Endothelial cell (in vitro differentiated cells): ENCODE measurements at places on chromosomes 11 and 22. TPM values are rescaled to one million over a fixed set of nuclear protein-coding genes. Genes with fewer than 3 reads are reported as not detected.

HTR3B gene
- total RNA-seq: not detected

DNA sequence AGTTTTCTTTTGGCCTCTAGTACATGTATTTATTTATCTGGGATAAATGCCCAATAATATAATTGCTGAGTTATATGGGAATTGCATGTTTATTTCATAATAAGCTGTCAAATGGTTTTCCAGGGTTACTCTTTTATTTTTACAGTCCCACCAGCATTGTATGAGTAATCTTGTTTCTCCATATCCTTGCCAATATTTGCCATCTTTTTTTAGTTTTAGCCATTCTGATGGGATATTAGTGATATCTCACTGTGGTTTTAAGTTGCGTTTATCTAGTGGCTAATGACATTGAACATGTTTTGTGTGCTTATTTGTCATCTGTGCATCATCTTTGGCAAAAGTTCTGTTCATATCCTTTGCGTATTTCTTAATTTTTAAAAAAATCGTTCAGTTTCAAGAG, 372.8 kb upstream of the CCDC179 start:
- H3K4me1 ChIP-seq: no peaks in the 10 kb centered on the region
- no peak overlapping the region for H3K4me3 ChIP-seq
- no peaks in the 10 kb centered on the region for H3K27me3 ChIP-seq

DNA sequence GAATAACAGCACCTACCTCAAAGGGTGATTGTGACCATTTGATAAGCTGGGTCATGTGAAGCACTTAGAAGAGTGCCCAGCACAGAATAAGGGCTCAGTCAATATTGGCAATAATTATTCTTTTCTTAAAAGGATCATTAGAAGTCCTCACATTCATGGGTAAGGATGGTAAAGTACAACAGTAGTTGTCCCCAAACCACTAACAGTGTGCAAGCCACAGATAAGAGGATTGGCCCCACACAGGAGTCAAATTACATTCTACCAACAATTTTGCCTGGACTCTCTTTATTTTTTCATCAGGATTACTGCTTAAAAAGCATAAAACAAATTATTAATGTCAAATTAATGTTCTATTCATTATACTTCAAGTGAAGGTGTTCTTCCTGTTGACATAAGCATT, 271.5 kb upstream of the PDGFD start:
- no peaks in the 10 kb centered on the region for H3K36me3 ChIP-seq
- DNase-seq: no peak
- H3K27me3 ChIP-seq: no peaks in the 10 kb centered on the region
- H3K4me3 ChIP-seq: no peak overlapping the region

DNA sequence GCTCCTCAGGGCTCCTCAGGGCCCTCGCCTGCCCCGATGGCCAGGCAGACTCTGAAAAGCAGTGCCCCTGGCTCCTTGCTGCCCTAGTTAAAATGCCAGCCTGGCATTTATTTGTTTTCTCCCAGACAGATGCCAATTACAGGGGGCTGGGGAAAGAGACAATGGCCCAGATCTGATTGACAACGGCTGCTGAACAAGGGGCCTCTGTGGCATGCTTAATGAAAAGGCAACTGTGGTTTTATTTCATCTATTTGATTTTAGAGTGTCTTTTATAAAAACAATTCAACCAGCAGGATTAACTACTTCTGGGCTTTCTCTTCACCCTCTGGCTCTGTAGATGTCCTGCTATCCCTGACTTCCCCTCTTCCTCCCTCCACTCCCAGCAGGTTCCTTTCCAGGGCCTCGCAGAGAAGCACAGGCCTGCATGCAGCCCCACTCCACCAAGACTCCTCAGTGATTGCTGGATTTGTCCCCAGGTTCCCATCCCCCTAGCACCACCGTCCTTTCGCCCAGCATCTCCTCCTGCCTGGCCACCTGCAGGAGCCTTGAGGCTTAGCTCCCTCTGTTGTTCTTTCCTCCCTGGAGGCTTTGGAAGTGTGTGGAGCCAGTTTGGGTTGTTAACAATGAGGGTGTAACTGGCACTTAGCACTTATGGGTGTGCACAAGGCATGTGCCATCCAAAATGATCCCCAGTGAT, 171.1 kb downstream of the TENM4 start:
- DNase-seq: no peak
- peaks cover 4% of the 10 kb centered on the region for H3K27me3 ChIP-seq
- no peak overlapping the region for H3K27ac ChIP-seq
- H3K4me3 ChIP-seq: no peak overlapping the region
- no peaks in the 10 kb centered on the region for H3K36me3 ChIP-seq
- no peaks in the 10 kb centered on the region for H3K4me1 ChIP-seq

DNA sequence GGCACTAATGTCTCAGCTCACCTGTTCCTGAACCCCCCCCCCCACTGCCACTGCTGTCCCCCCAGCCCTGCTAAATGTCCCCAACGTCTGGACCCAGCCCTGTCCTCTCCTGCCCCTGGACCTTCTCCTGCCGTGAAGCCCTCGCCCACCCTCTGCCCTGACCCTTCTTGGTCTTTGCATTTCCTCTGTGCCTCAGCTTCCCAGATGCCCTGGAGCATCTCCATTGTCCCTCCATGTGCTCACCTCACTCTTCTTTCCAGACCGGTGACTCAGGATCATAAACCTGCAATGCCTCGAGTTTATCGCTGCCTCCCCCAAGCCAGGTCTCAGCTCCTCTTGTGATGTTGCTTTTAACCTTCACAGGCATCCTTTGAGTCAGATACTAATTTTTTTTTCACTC, 416.4 kb downstream of the BRD1 start:
- H3K27ac ChIP-seq: no peak overlapping the region
- H3K4me3 ChIP-seq: no peak overlapping the region
- peaks cover 3% of the 10 kb centered on the region for H3K27me3 ChIP-seq
- DNase-seq: no peak
- no peaks in the 10 kb centered on the region for H3K36me3 ChIP-seq

PES1 gene
- total RNA-seq: 84.0 TPM

- H3K27ac ChIP-seq: peak overlapping the region; percentile 53
- peak overlapping the region; percentile 85 for H3K4me3 ChIP-seq
- no peak for DNase-seq
- peaks cover 4% of the 10 kb centered on the region for H3K36me3 ChIP-seq
Measured at GRCh38 chr11:66727282-66728037, 1.6 kb downstream of the SPTBN2 start.

MYRF gene
- total RNA-seq: 1.5 TPM

DNA sequence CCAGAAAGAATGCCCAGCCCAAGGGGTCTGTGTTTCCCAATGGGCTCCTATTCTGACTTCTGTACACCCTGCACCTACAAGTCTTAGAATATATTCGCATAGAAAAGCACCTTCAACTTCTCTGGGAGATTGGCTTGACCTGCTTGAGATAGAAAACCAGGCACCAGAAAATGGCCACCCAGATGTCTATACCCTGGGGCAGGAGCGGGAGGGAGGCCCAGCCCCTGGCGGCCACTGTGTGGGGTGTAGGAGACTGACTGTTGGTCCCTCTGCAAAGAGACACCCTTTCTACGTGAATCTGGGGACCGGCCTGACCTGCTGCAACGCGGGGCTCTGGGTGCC, 8.5 kb downstream of the DENND6B start:
- no peaks in the 10 kb centered on the region for H3K36me3 ChIP-seq
- DNase-seq: no peak
- H3K4me3 ChIP-seq: no peak overlapping the region
- no peaks in the 10 kb centered on the region for H3K4me1 ChIP-seq
- H3K27me3 ChIP-seq: no peaks in the 10 kb centered on the region
- no peak overlapping the region for H3K27ac ChIP-seq

DNA sequence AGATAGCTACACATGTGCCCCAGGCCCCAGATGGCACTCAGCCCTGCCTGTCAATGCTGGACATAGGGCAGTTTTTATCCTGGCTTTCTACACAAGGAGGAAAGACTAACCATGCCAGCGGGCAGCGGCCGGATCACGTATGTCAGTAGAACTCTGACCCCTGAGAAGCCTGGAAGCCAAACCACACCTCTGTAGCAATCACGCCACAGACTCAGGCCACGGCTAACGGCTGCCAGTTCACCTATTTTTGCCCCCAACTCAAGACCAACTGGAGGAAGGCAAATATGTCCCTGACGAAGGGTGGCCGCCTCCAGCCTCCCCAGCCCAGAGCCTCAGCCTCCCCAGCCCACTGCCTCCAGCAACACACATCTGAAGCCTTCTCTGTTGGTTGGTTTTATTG, 7.2 kb upstream of the CD81 start:
- H3K36me3 ChIP-seq: peaks cover 1% of the 10 kb centered on the region
- DNase-seq: no peak
- H3K4me1 ChIP-seq: no peaks in the 10 kb centered on the region
- H3K27me3 ChIP-seq: peaks cover 3% of the 10 kb centered on the region
- no peak overlapping the region for H3K4me3 ChIP-seq
- no peak overlapping the region for H3K27ac ChIP-seq

YWHAH gene
- 285 TPM for total RNA-seq

DNA sequence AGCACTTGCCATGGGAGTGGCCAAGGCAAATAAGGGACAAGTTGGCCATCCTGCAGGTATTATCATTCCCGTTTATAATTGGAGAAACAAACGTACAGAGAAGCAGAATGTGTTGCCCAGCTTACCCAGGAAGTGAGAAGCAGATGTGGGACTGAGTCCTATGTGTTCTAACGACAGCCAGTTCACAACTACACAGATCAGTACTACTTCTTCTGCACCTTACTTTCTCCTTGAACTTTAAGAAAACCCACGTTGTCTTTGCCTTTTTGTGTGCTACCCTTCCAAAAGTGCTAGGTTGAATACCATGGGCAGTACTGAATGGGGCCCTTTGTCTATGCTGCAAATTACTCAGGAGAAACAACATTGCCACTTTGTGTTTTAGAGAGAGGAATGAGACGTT, 62.8 kb upstream of the BLID start:
- H3K36me3 ChIP-seq: no peaks in the 10 kb centered on the region
- H3K27me3 ChIP-seq: no peaks in the 10 kb centered on the region
- peaks cover 18% of the 10 kb centered on the region for H3K4me1 ChIP-seq
- H3K27ac ChIP-seq: no peak overlapping the region

- peaks cover 3% of the 10 kb centered on the region for H3K36me3 ChIP-seq
- H3K27me3 ChIP-seq: peaks cover 10% of the 10 kb centered on the region
- H3K4me1 ChIP-seq: peaks cover 3% of the 10 kb centered on the region
- no peak overlapping the region for H3K27ac ChIP-seq
Measured at GRCh38 chr22:50189184-50189848, 3.6 kb downstream of the TRABD start.

DNA sequence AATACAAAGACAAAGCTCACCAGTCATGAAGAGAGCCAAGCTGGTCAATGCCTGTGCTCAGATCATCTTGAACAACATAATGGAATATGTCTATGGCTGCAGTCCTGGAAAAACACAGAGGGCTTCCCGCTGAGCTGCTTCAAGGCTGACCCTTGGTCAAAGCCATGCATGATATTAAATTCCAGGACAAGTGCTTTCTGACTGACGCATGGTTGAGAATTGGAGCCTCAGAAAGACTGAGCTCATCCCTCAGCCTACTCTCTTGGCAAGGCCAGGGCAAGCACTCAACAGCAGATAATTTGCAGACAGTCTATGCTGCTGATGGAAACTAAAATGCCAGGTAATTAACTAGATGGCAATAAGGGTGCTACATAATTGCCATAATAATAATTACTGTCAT, 89.2 kb downstream of the GALNT18 start:
- no peak overlapping the region for H3K27ac ChIP-seq
- DNase-seq: no peak
- H3K4me3 ChIP-seq: no peak overlapping the region

POU2AF1 gene
- not detected for total RNA-seq

DNA sequence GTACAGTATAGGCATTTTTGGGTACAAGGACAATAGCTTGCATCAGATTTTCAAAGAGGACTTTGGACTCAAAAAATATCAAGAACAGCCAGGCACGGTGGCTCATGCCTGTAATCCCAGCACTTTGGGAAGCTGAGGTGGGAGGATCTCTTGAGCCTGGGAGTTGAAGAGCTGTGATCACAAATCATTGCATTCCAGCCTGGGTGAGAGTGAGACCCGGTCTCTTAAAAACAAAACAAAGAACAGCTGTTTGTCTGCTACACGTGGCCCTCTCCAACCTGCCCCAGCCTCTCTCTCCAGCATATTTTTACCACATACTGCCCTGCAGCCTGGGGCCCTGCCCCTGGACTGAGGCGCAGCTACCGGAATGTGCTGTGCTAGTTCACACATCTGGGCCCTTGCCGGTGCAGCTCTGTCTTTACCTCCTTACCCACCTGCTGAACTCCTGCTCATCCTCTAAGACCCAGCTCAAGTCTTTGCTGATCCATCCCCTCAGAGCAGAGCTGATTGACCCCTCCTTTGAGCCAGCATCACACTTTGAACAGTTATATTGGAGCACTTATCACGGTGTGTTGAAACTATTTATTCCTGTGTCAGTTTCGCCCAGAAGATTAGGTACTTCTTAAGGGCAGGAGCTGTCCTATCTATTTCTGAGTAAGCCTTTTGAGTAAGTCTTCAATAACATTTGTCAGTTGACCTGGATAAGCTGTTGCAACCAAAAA, 29.4 kb downstream of the GRIK4 start:
- no peaks in the 10 kb centered on the region for H3K36me3 ChIP-seq
- peaks cover 6% of the 10 kb centered on the region for H3K27me3 ChIP-seq
- H3K4me3 ChIP-seq: no peak overlapping the region
- no peak for DNase-seq

GTSE1 gene
- total RNA-seq: 8.2 TPM

CCDC81 gene
- total RNA-seq: 0.33 TPM

HTR3A gene
- total RNA-seq: not detected

OR6T1 gene
- not detected for total RNA-seq

- H3K36me3 ChIP-seq: no peaks in the 10 kb centered on the region
- peaks cover 36% of the 10 kb centered on the region for H3K4me1 ChIP-seq
- no peaks in the 10 kb centered on the region for H3K27me3 ChIP-seq
- peak; percentile 46 for DNase-seq
Measured at GRCh38 chr11:78432058-78432515, 14.5 kb upstream of the GAB2 start.

OR51B4 gene
- 0.49 TPM for total RNA-seq

DNA sequence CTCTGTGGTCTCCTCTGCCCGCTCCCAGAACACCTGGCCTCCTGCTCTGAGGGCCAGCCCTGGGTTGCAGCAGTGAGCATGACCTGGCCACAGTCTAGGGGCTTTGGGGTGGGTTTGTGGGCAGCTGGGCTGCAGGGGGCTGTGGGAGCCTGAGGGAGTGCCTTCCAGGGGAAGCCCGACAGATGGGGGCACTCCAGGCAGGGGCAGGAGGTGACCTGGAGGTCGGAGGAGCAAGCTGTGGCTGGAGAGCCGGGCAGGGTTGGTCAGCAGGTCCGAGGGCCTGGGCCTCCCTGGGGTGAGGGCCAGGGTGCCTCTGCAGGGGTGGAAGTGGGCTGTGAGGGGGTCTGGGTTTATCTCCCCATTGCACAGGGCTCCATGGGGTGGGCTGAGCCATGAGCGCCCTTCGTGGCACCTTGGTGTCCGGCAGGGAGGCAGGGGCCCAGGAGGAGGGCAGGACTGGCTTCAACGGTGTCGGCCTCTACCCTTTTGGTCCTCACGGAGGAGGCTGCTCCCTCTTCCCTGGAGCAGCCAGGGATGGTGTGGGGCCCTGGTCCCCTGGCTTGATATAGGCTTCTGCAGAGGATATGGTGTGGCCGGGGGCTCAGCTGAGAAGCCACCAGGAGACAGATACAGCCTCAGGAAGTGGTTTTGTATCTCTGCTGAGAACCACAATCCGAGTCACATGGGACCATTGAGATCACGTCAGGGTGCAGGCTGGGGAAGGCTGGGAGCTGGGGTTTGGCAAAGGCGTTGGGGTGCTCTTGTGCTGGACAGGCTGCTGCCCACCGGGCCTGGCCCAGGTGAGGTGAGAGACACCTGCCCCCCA, 22.3 kb downstream of the KCNQ1 start:
- H3K36me3 ChIP-seq: peaks cover 4% of the 10 kb centered on the region
- DNase-seq: no peak
- H3K4me3 ChIP-seq: no peak overlapping the region
- peaks cover 7% of the 10 kb centered on the region for H3K27me3 ChIP-seq
- H3K4me1 ChIP-seq: no peaks in the 10 kb centered on the region
- H3K27ac ChIP-seq: no peak overlapping the region
